ENCODE measurements at places on chromosomes 1 and 21.

DNA sequence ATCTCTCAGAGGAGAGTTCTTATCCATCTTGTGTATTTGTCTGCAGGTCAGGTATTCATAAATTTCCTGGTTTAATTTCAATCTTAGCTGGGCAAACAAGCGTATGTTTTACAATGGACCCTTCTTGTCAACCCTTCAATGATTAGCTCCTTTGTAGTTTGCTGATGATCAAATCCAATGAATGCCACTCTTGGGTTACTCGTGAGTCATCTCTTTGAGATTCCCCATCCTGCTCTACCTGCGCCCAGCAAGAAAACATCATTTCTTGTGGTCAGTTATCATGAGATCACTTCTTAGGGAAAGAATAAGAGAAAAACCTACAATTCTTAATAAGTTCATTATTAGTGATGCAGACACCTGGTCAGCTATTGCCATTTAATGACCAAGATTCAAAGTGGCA is 572.3 kb upstream of the PKN2 start:
- DNase-seq, result no peak

- no peak for DNase-seq
Measured at GRCh38 chr1:3510136-3510955, 55.9 kb downstream of the ARHGEF16 start.

DNA sequence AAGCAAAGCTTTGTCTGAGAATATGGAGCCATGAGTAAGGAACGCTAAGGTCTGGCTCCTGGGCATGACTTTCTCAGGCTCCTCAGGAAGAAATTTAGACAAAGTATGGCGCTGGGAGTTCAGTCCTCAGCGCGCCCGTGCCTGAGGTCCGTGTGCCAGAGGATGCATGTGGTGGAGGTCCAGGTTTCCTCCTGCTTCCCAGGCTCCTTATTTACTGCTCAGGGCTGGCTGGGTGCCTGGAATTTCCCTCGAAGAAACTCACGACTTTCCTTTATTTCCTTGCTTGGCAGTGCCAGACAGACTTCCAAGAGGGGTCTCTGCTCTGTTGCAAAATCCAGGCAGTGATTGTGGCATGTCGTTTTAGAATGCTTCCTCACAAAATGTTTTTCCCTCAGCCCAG is 13.3 kb downstream of the GCSAML start:
- no peak for DNase-seq

DNA sequence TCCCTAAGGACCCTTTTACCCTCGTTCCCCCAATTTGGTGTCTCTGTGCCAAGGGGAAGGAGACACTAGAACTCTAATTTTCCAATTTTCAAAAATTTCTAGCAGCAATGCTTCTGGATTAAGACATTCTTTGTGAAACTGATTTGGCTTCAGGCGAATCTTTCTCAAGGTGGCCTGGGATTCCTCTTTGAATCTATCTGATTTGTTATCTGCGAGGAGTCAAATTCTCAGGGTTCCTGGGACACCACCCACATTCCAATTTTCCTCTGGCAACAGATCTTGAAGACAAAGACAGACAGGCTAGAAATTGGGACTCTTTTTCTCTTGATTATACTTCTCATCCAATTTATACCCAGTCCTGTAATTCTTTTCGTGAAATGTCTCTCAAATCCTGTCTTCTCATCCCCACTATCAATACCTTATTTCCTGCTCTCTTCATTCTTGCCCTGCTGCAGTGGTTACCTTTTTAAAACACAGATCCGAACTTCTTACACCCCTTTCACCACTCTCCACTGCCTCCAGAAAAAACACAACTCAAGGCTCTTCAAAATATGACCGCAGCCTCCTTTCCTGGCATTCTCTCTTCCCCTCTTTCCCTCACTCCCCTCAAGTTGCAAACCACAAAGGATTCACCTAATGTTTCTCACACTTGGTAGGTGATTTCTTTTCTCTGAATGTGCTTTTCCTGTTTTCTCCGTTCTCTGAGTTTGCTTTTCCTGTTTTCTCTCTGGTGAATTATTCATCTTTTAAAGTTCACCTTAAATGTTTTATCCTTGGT is 2.7 kb upstream of the MPZL1 start:
- DNase-seq, result no peak

GRCh38 chr1:50422946-50423669 is at the start of gene DMRTA2:
Gene DMRTA2 (minus strand): TSS chr1:50423443. CDS start chr1:50421536, 1,907 bp downstream.
- DNase-seq, result no peak

GRCh38 chr1:45304311-45305081 is 22.2 kb upstream of the HPDL start:
- DNase-seq, result no peak

GRCh38 chr1:219682788-219683187 is 69.9 kb upstream of the ZC3H11B start:
- DNase-seq, result no peak

GRCh38 chr1:203197625-203198024 is 11.1 kb upstream of the CHI3L1 start:
- peak; percentile 42 for DNase-seq

DNA sequence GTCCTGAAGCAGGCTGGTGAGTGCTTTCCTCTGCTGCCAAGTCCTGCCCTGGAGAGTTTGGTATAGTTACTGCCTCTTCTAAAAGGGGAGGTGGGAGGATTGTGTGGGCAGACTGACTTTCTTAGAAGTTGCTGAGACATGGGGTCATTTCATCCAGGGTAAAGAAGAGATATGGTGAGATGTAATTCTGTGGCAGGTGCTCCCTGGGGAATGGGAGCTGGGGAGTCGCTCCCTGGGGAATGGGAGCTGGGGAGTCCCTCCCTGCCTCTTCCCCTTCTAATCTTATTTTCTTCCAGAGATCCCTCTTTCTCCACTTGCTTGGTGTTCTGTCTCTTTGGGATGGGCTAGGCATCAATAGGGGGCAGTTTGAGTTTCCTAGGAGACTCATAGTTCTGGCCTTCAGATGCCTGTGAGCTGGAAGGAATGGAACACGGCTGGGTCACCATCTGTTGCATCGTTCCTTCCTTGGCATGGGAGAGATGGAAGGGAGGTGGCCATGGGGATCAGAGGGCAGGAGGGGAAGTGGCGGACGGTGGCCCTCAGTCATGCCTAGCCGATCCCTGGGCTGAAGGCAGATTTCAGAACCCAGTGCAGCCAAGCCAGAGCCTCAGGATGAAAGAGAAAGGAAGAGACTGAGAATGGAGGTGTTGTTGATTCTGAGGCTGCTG is 59.0 kb downstream of the NFASC start:
- no peak for DNase-seq

- DNase-seq, result no peak
Measured at GRCh38 chr1:183281039-183281438, 95.0 kb downstream of the LAMC2 start.

GRCh38 chr1:45960930-45961715 is 157.7 kb downstream of the MAST2 start:
- DNase-seq, result no peak

- no peak for DNase-seq
Measured at GRCh38 chr1:181094416-181095212, 6.1 kb downstream of the IER5 start.

DNA sequence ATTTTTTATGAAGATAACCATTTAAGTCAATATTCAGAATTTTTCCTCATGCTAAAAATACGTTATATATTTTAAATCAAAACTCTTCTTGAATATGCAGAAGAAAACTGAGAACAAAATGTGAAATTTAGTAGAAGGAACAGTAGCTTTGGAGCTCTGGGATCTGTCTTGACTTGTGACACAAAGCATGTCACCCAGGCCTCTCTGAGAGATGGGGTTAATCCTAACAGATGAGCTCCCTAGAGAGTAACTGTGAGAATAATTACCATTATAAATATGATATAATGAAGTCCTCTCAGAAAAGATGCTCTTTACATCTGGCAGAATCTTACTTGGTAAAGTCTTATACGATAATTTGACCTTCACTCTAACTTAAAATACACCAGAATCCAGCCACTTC is 272.0 kb downstream of the PTPRC start:
- DNase-seq, result no peak

GRCh38 chr21:38136201-38136600 is 120.6 kb upstream of the KCNJ15 start:
- DNase-seq, result no peak

- no peak for DNase-seq
Measured at GRCh38 chr1:96569288-96569687, 152.3 kb upstream of the PTBP2 start.

GRCh38 chr1:61641578-61642336 is 83.2 kb downstream of the TM2D1 start:
- no peak for DNase-seq

GRCh38 chr1:158509471-158510156 is 37.6 kb downstream of the OR10R2 start:
- no peak for DNase-seq

DNA sequence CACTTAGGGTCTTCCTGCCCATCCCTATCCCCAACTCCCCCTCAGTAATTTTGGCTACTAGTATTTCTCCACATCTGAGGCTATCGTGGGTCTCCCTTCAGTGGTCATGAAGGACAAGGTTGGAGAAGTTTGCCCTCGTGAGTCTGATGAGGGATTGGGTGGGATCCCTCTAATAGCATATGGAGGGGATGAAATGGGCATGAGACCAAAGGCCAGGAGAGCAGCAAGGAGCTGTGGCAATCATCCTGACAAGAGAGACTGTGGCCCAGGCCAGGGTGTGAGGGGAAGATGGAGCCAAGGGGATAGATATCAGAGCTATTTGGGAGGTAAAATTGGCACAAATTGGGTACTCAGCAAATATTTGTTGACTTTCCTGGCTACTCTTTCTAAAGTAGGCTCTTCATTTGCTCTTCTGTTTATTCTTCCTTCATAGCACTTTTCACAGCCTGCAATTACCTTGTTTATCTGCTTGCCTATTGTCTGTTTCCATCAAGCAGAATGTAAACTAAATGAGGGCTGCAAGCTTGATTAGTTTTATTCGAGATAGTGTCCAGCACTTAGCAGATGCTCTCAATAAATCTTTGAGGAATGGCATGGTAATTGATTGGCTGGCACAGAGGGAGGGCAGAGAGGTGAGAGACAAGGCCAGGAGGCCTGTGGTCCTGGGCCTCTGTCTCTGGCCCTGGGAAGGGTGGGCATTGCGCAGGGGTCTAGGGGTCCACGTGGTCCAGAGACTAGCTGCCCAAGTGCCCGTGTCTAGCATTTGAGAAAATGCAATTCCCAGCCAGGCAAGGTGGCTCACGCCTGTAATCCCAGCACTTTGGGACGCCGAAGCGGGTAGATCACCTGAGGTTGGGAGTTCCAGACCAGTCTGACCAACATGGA is 1.5 kb upstream of the PLK3 start:
- no peak for DNase-seq

GRCh38 chr1:111834956-111835355 is 79.3 kb downstream of the DDX20 start:
- DNase-seq, result no peak

DNA sequence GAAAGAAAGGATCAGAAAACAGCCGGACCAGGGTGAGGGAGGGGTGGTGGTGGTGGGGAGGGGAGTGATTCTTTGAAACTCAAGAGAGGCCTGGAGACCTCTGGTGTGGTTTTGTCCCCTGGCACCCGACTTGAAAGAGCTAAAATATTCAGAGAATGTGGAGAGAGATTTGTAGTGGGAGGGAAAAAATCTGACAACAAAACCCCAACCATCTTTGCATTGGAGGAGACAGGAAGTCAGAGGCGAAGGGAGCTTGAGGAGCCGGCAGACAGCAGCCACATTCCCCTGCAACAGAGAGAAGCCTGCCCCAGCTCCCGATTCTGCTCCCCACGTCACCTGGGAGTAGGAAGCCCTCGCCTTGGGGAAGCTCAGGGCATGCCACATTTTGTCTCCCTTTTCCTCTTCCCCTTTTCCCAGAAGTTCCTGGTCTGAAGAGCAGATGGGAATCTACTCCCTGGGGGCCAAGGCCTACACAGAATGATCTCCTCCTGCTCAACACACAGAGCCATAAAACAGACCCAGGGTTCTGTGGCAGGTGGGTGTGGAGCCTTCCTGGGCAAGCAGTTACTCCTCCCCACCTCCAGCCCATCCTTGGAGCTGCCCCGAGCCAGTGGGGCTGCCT is 84.9 kb downstream of the ITPKB start:
- DNase-seq, result no peak

GRCh38 chr21:41232013-41232412 is 64.1 kb downstream of the BACE2 start:
- no peak for DNase-seq

DNA sequence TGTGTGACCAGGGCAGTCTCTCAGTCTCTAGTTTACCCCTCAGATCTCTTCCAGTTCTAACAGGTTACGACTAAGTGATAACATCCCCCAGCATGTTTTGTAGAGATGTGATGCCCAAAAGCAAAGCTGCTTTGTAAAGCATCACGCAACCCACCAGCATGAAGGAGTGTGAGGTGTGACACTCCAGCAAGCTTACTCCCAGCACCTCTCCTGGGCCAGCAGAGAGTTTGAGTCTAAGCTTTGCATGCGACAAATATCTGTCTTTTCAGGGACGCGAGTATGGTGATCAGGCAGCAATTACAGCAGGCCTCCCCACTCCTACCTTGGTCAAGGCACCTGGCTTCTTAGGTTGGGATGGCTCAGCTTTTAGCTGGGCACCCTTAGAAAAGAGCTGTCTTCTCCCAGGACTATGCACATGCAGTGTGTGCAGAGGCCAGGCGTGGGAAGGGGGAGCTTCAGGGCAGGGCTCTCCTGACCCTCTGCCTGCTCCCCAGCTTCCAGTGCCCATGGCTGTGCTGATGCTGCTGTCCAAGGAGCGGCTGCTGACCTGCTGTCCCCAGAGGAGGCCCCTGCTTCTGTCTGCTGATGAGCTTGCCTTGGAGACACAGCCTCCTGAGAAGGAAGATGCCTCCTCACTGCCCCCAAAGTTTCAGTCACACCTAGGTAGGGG is 48.2 kb downstream of the ELK4 start:
- DNase-seq, result no peak

GRCh38 chr1:236766506-236766905 is 28.6 kb upstream of the MTR start:
- DNase-seq, result no peak
